NCI-H2029 treated with DMSO at 0.1 percent for 48 hours (cell line): ENCODE measurements at places on chromosomes 5 and 9.
A peak's percentile ranks its signal among the peaks of the same experiment; 100 is the strongest.

DNA sequence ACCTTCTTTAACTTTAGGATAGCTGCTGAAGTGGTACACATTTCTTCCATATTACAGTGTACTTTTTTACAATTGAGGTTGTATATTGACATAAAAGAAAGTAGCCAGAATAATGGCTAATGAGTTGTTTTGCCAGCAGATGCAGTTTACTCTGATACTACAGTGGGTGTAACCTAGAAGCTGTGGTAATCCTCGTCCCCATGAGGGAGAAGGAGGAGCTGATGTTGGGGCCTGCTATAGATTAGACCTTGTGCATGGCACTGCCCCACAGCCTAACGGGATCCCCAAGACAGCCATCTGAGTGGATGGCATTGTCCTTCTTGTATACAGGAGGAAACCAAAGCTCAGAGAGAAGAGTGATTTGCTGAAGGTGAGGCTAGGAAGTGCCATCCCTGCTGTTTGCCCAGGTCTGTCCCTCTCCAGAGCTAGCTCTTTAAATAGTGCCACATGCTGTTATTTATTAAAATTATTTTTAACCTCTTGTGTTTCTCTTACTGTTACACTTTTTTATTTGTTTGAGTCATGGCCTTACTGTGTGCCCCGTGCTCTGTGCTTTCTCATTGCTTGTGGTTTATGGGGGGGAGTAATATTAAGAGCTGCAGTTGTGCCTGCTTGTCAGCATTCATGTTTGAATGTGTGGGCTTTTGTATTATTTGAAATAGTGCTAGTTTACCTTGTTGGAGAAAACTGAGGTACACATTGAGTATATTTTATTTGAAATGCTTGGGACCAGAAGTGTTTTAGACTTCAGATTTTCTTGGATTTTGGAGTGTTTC is 65.3 kb downstream of the ICE1 start:
- no peak for DNase-seq

- DNase-seq: no peak
These were observed 103.9 kb upstream of the DMRT1 start for GRCh38 chr9:737400-738120.

GRCh38 chr9:81635521-81636254 is 53.7 kb downstream of the TLE1 start:
- no peak for DNase-seq

- DNase-seq: no peak
These were observed at the start of gene SLC6A3 for GRCh38 chr5:1445313-1445688. Gene SLC6A3 (minus strand): TSS chr5:1445440. CDS start chr5:1443197, 2,243 bp downstream.

DNA sequence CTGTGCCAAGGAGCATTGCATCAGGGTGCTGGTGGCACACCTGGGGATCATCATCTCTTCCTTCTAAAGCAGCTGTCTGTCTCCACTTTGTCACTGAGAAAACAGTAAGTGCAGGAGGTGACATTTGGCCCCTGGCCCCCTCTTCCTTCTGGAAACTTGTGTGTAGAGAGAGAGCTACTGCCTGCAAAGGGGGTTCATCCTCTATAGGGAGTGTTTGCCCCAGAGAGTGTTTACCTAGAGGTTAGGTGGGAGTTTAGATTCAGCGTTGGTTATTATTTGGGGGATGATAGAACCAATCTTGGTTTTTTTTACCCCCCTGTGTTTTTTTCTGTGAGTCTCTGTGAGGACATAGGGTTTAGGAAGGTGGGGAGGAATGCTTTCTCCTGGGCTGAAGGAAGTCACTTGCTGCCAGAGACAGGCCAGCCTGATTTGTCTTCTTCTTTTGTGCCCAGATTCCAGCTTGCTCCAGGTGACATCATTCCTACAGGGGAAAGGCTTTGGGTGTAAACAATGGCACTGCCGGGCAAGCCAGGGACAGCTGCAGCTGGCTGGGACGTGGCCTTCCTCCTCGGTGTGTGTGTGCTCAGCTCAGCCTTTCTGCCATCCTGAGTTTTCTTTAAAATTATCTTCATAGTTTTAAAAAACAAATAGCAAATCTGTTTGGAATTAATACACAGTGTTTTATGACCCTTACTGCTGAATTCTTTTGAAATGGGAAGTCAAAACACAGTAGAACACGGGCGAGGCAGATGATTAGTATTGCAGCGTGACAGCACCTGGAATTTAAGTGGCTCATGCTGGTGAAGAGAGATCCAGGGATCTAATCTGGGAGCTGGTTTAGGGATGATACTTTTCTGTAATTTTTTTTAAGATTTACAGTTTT is 24.5 kb downstream of the PRRC2B start:
- DNase-seq: peak; percentile 57

DNA sequence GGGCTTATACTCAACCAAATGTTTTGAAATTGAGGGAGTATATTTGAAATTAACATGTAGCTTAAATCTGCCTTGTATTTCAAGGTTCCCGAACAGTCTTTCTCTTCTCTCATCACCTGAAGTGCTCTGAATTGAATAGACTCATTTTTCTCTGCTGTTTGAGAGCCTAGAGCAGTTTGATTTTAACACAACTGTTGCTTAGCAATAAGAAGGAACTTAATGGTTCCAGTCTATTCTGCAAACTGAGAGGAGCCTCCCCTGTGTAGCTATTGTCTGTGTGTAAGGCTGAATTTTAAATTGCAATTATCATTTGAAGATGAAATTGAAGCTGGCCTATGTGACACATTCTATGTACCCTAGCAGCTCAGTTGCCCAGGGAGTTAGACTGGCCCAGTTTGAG is 87.1 kb upstream of the CKMT2 start:
- no peak for DNase-seq

DNA sequence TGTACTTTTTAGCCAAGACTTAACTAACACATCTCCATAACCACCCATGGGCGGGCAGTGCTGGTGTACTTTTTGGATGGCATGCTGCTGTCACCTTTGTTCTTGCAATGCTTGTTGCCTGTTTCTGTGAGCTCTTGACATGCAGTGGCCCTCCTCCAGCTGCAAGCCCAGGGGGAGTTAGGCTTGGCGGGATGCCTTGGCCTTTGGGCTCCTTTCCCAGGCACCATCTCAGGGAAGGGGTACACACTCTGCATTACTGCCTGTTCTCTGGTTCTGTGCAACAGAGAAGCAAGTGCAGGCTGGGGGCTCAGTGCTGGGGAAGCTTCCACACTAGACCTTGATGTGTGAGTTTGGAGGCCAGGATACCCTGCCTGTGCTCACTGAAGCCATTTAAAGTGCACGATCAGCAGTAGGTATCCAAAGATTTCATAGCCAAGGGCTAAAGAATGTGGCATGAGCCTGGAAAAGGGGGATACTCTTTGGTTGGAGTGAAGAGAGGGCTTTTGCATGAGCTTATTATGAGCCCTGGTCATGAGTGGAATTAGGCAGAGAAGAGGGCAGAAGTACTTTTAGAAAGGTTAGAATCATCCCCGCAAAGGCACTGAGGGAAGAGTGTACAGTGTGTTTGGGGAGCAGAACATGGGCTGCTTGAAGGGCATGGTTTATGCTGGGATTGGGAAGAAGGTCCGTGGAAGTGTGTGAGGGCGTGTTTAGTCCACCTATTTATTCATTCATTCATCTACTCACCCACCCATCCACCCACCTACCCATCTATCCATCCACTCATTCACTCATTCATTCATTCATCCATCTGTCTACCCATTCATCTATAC is 22.5 kb downstream of the PSAT1 start:
- no peak for DNase-seq

DNA sequence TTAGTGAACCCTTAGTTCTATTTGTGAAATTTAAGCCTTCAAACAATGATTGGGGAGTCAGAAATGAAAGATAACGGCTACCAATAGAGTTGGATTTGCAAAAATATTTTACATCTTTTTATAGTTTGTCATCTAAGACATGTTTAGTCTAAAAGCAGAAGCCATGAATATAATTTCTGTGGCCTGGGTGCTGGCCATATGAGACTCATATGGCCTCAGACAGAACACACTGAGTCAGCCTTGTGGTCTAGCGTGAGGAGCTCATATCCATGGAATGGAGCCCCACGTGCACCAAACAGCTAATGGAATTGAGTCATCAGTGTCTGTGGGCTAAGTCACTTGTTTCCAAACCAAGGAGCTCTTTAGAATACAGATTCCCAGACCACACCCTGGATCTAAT is 240.7 kb upstream of the NREP start:
- no peak for DNase-seq

- no peak for DNase-seq
These were observed 135.3 kb upstream of the DPYSL3 start for GRCh38 chr5:147645197-147645596.

DNA sequence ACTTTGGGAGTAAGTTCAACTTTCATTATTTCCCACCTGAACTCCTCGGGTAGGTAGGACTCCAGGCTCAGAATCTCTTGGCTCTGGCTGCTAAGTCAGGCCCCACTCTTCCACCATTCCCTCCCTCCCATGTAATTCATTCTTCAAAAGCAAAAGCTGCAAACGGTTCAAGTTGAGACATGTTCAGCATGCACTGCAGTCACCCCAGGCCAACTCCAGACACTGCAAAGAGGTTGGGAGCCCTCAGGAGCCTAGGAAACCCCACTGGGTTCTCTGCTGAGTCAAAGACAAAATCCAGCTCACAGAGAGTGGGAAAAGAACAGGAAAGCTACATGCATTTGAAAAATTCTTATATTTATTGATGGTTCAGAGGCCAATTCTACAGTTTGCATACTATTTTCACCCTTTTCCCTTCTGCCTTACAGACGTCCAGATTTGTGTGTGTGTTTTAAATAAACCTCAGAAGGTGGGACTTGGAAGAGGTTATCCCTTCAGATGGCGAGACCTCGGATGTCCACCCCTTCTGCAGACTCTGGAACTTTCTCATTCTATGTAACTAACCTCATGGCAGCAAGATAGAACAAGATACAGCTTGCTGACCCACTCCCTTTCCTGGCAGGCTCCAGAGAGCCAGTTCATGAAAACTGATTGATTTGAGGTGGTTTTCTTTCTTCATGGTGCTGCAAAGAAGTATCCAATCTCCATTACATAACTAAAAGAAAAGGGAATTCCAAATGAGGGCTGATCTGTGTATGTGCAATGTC is 65.7 kb upstream of the EQTN start:
- no peak for DNase-seq

DNA sequence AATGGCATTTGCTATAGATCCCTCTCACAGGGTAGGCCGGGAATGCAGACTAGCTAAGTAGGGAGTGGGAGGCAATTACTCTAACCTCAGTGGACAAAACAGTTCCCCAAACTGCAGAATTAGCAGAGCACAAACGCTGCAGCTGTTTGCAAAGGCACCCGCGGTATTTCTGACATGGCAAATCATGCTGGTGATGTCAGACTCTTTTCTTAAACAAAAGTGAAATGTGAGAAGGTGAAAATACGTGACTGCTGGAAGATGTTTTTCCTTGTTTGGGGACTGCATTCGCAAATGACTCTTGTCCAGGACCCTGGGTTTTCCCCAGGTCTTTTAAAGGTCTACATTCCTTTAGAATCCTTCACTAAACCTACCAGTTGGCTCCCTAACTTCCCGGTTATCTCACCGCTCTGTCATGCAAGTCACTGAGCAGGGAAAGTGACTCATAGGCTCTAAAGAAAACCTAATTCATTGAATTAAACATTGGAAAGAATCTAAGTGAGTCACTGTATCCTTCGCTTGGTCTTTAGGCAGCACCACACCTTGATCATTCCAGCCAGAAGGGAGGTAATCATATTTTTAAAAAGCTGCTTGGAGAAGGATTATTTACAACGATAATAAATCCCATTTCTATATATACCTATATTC is 91.5 kb upstream of the DNAH5 start:
- DNase-seq: no peak

- DNase-seq: peak; percentile 17
These were observed 68.4 kb downstream of the PSD2 start for GRCh38 chr5:139863855-139864558.

DNA sequence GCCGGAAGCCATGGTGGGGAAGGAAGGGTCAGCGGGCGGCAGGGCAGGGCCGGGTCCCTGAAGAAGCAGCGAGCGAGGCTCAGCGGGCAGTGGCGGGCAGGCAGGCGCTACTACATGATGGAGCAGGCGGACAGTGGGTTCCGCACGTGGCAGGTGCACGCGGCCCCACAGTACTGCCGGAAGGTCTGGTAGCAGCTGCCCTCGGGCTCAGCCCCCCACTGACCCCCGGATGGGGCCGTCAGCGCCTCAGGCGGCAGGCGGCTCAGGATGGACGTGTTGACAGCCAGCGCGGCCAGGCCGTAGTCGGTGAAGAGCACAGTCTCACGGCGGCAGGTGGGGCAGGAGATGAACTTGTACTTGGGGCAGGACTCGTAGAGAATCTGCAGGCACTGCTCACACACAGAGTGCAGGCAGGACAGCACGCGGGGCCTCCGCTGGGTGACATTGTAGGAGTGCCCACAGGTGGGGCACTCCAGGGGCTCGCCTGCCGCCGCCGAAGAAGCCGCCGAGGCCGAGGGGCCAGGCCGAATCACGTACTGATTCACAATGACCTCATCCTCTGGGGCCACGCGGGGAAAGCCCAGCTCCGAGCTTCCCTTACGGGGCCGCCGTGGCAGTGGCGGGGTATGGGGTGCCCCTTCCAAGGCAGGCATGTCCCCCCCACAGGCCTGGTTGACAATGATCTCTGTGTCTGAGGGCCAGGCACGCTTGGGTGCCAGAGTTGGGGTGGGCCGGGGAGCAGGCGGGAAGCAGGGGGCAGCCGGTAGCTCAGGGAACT is 1.5 kb downstream of the RNF208 start:
- no peak for DNase-seq

DNA sequence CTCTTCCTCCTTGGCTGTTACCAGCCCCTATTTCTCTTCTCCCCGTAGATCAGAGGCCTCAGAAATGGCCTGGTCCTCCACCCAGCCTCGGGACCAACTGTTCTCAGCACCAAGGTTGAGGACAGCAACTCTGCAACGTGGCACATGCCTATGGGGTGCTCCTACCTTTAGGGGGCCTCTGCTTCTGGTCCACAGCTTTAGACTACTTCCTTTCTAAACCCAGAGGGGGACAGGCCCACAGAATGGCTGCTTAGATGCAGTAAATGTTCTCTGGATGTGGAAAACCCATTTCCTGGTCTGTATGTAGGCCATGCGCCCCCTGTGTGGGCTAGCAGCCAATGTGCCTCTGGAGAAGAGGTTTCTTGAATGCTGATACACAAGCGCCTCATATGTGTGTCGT is 68.4 kb downstream of the NRG2 start:
- no peak for DNase-seq

GRCh38 chr9:132578367-132578932 is 4.0 kb upstream of the BARHL1 start:
- DNase-seq: no peak

GRCh38 chr5:1014781-1015221 is 6.2 kb downstream of the NKD2 start:
- DNase-seq: no peak

GRCh38 chr9:116451500-116452115 is 235.5 kb upstream of the TRIM32 start:
- no peak for DNase-seq

- DNase-seq: no peak
These were observed 543.0 kb downstream of the MAT2B start for GRCh38 chr5:164048359-164048926.

GRCh38 chr5:97164846-97165245 is 18.2 kb downstream of the RIOK2 start:
- DNase-seq: no peak

- DNase-seq: no peak
These were observed 98.7 kb upstream of the PALM2AKAP2 start for GRCh38 chr9:109681301-109681700.
